ENCODE measurements at places on chromosomes 1 and 21. TPM values are rescaled to one million over a fixed set of nuclear protein-coding genes. Genes with fewer than 3 reads are reported as not detected.

C1QA gene
- 129 TPM for total RNA-seq

LYPD8 gene
- 407 TPM for total RNA-seq

FMN2 gene
- total RNA-seq: 3.0 TPM

ERG gene
- total RNA-seq: 3.5 TPM

METTL18 gene
- 7.5 TPM for total RNA-seq

TRABD2B gene
- total RNA-seq: 0.70 TPM

GJA9 gene
- total RNA-seq: 1.2 TPM

GBP4 gene
- 5.4 TPM for total RNA-seq

AGRN gene
- 59.5 TPM for total RNA-seq

CHRNB2 gene
- 0.31 TPM for total RNA-seq

PCBP3 gene
- total RNA-seq: 2.5 TPM

SLC45A1 gene
- total RNA-seq: 0.70 TPM

RAB42 gene
- total RNA-seq: 3.0 TPM

SHISAL2A gene
- 0.34 TPM for total RNA-seq

FAM163A gene
- total RNA-seq: 0.61 TPM

EPHB2 gene
- total RNA-seq: 43.3 TPM

All from left colon (tissue), 2 donors.